ENCODE measurements at places on chromosomes 1 and 21.

- DNase-seq = no peak
These were observed 33.6 kb downstream of the LGR6 start for GRCh38 chr1:202227053-202227672.

GRCh38 chr21:30117631-30118030 is 49.0 kb downstream of the CLDN17 start:
- no peak for DNase-seq

DNA sequence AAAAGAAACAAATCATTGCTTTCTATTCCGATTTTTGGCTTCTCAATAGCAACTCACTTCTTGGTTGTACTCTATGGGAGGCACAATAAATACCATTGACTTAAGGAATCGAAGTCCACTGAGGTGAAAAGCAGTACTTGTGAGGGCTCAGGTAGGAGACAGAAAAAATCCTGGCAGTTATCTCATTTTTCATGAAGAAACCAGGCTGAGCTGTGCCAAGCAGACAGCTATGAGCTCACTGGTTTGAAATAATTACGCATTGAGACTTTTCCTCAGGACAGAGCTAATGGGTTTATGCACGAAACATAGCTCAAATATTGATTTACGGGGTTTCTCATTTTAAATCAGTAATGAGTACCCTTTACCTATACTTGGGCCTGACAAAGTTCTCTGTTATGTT is 18.5 kb downstream of the COLGALT2 start:
- DNase-seq = no peak

DNA sequence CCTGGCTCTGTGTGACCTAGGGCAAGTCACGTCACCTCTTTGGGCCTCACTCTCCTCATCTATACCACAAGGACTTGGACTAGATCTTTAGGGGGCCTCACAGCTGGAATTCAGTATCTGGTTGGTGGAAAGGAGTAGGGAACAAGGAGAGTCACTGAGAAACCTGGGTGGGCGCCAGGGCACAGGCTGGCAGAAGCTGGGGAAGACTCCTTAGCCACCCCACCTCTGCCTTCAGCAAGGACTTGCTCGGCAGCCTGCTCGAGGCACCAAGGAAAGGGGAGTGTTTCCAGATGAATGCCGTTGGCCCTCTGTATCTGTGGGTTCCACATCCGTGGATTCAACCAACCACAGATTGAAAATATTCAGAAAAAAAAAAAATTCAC is 1.2 kb upstream of the OPTC start:
- DNase-seq = no peak

GRCh38 chr1:168050307-168050706 is 86.4 kb downstream of the GPR161 start:
- DNase-seq = no peak

GRCh38 chr1:68953311-68953710 is 456.4 kb upstream of the DEPDC1 start:
- DNase-seq = no peak

GRCh38 chr21:17853393-17854275 is 34.5 kb upstream of the C21orf91 start:
- no peak for DNase-seq

DNA sequence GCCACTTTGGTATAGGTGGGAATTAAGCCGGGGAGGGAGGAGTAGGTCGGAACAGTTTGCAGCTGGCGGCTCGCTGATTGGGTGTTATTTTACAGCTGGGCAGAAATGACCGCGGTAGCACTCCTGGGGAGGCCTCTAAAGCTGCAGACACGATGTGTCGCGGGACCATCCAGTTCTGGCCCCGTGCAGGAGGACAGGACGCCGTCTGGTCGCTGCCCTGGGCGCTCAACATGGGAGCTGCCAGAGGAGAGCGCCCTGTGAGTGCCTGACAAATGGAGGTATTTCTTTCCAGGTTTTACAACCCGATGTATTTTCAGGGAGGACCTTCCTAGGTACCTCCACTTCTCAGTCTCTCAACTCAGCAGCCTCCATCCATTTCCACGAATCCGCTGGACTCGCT is 46.2 kb downstream of the CDC7 start:
- no peak for DNase-seq
